ENCODE measurements at places on chromosomes 1 and 21.

DNA sequence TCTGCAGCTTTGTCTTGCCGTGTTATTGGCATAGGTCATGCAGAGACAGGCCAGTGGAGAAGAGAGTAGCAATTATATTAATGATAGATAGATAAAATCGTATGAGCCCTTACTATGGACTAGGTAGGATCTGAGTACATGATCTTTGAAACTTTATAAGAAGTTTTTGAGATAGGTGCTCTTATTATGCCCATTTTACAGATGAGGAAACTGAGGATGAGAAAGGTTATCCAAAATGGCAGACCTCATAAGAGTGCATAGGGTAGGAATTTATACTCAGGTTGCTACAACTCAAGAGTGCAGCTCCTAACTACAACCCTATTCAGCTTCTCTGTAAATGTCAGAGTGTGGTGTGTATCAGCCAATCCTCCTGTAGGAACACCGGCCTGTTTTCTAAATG, 89.6 kb downstream of the SLC35F3 start:
- peaks cover 2% of the 10 kb centered on the region for H3K27me3 ChIP-seq
- H3K4me3 ChIP-seq = no peak overlapping the region
- no peaks in the 10 kb centered on the region for H3K4me1 ChIP-seq
- no peak overlapping the region for H3K27ac ChIP-seq

GRCh38 chr1:182192215-182192614, 130.7 kb upstream of the ZNF648 start:
- H3K27me3 ChIP-seq = peaks cover 3% of the 10 kb centered on the region
- no peak overlapping the region for H3K4me3 ChIP-seq
- no peaks in the 10 kb centered on the region for H3K4me1 ChIP-seq
- H3K36me3 ChIP-seq = no peaks in the 10 kb centered on the region
- no peak for DNase-seq

DNA sequence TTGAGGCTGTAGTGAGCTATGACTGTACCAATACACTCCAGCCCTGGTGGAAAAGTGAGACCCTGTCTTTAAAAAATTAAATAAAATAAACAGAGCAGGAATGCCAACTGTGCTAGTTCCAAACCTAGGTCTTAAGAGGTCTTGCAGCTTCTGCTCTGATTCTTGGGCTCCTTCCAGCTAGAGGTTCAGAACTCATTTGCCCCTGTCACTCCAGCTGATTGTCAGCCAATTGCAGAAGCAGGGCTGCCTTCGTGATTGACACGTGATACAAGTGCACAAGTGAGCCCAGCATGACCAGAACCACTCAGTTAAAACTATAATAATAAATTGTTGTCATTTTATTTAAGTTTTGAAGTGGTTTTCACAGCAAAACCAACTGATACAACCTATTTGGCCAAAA, 298.4 kb downstream of the USP25 start:
- no peak for DNase-seq
- H3K36me3 ChIP-seq = no peaks in the 10 kb centered on the region
- no peaks in the 10 kb centered on the region for H3K4me1 ChIP-seq
- H3K4me3 ChIP-seq = no peak overlapping the region
- H3K27ac ChIP-seq = no peak overlapping the region

DNA sequence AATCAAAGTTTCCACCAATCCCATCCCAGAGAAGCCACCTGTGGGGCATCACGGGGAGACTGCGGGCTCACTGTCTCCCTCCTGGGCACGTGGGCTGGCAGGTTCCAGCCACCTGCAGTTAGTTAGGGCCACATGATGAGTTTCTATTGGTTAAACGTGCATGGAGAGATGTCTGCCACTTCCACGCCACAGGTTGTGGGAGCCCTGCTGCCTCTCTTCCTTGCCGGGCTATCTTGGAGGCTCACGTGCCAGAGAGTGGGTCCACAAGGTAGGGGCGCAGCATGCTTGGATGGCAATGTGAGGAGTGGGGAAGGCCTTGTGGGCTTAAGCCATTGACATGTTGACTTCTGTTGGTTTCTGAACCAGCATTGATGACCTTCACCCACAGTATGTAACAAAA, 3.5 kb downstream of the KRTAP10-7 start:
- H3K27me3 ChIP-seq = no peaks in the 10 kb centered on the region
- DNase-seq = no peak
- no peak overlapping the region for H3K4me3 ChIP-seq

- no peaks in the 10 kb centered on the region for H3K4me1 ChIP-seq
- no peak for DNase-seq
- no peak overlapping the region for H3K27ac ChIP-seq
- H3K27me3 ChIP-seq = no peaks in the 10 kb centered on the region
Measured at GRCh38 chr21:21226472-21226871, 228.3 kb downstream of the NCAM2 start.

DNA sequence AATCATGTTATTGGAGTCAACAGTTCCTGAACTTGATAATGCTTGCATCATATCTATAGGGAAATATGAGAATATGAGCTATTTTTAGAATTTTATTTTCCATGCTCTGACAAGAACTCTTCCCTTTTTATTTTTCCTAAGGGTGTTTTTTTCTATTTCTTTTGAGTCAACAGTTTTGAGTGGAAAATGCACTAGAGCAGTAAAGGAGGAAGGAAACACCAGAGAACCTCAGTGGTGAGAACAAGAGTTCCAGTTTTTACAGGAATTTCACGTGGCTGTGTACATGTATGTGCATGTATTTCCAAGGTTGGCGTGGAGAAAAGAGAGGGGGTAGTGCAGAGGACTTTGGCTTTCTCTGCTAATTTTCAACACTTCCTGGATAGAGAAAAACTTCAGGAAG, 63.6 kb upstream of the TNFSF18 start:
- no peak overlapping the region for H3K4me3 ChIP-seq
- DNase-seq = no peak
- H3K4me1 ChIP-seq = no peaks in the 10 kb centered on the region
- no peaks in the 10 kb centered on the region for H3K27me3 ChIP-seq
